ENCODE measurements at places on chromosomes 6 and 20.

- peak; percentile 41 for DNase-seq
Observed at GRCh38 chr6:163711615-163712565, 297.4 kb downstream of the QKI start.

DNA sequence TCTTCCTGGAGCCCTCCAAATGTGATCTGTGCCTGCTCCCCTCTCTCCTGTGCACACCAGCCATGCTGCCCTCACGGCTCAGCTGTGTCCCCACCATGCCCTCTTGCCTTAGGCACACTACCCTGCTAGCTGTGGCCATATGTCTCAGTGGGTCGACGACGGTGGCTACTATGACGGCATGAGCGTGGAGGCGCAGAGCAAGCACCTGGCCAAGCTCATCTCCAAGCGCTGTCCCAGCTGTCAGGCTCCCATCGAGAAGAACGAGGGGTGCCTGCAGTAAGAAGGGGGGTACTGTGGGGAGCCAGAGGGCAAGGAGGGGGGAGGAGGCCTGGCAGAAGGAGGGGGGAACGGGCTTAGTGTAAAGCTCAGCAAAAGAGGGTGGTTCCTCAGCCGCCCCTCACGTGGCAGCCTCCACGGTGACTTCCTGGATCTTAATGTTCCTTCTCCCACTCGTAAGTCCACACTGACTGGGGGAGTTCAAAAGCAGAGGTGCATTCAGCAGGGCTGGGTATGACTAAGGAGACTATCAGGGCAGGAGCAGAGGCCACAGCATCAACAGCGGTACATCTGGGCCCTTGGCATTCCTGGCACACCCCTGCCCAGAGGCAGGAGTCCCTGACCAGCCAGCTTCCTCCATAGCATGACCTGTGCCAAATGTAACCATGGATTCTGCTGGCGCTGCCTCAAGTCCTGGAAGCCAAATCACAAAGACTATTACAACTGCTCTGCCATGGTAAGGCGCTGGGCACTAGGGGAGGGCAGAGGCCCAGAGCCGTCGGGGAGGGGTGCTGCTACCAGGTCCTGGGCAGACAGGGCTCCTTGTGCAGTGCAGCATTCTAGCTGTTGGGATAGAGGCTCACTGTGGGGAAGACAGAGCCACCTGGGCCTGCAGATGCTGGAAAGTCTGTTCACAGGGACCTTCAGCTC is 8.0 kb downstream of the DNPH1 start:
- no peak for DNase-seq

DNA sequence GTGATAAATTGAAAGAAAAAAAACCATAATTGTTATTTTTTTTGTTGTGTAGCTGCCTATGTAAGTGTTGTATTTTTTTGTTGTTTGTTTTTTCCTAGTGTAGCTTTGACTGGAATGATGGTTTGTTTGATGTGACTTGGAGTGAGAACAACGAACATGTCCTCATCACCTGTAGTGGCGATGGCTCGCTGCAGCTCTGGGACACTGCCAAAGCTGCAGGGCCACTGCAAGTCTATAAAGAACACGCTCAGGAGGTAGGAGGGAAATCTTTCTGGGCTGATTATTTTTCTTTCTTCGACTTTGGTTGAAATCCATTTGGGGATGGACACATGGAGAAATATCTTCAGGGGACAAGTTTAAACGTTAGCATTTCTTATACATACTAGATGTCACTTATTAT is 3.8 kb downstream of the PEX7 start:
- no peak for DNase-seq

DNA sequence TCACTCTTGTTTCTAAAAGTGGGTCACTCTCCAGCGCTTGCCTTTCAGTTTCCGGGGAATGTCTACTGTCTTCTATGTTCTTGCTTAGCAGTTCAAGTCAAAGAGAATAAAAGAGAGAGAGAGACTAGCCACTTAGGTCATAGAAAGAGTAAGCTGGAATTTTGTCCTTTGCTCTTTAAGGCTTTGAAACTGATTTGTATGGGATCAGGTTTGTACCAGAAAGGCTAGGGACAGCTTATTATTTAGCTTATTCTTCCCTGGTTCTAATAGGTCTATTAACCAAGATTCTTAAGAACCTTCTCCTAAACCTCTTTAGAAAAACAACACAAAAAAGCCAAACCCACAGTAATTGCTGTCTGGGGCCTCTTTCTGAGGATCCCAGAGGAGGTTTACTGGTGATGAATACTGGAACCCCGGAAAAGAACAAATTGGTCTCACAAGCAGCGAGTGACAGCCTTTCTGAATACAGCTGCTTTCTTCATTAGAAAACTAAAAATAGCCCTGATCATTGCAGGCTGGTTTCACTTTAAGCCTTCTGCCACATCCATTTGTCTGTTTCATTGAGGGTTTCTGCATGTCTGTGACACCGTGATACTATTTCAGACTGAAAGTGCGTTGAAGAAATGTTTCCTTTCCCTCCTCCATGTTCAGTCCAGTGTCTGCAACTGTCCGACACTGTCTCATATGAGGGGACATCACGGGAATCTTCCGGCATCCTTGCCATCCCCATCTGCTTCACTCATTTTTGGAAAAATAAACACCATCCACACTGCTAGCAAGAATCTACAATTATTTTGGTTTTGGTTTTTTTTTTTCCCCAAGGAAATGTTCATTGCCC is 75.1 kb upstream of the ATXN1 start:
- DNase-seq: peak; percentile 53

DNA sequence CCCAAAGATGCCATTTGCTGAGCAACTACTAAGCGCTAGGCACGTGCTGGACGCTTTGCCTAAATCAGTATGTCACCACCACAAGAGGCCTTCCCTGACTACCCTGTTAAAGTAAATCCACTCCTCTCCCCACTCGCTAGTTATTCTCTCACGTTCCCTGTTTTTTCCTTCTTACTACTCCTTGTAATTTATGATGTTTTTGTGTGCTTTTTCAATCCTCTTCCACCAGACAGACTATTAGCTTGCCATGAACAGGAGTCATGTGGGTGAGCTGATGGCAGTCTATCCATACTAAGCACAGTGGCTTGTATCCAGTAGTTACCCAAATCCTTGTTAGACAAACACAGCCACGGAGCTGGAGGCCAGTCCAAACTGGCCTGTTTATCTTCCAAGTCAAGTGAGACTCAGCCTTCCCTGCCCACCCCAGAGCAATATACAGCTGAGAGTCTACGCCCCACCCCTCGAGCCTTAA is 41.2 kb downstream of the C6orf132 start:
- DNase-seq: peak; percentile 17

- peak; percentile 50 for DNase-seq
Observed at GRCh38 chr6:107866606-107867301, 42.6 kb upstream of the SCML4 start.

DNA sequence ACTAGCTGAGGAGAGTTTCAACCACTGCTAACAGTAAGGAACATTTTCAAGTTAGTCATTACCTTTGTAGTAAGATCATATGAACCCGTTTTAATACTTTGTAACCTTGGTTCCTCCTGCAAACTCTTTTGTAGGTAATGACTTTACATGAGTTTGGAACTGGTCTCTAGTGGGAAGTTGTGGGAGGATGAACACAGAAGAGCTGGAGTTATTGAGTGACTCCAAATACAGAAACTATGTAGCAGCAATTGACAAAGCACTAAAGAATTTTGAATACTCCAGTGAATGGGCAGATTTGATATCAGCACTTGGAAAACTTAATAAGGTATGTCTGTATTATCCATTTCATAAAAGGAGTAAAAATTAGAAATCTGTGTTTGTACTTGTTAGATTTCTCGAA is 29.3 kb downstream of the DOP1A start:
- DNase-seq: no peak

- DNase-seq: no peak
Observed at GRCh38 chr6:120938876-120939472, 395.3 kb downstream of the TBC1D32 start.

DNA sequence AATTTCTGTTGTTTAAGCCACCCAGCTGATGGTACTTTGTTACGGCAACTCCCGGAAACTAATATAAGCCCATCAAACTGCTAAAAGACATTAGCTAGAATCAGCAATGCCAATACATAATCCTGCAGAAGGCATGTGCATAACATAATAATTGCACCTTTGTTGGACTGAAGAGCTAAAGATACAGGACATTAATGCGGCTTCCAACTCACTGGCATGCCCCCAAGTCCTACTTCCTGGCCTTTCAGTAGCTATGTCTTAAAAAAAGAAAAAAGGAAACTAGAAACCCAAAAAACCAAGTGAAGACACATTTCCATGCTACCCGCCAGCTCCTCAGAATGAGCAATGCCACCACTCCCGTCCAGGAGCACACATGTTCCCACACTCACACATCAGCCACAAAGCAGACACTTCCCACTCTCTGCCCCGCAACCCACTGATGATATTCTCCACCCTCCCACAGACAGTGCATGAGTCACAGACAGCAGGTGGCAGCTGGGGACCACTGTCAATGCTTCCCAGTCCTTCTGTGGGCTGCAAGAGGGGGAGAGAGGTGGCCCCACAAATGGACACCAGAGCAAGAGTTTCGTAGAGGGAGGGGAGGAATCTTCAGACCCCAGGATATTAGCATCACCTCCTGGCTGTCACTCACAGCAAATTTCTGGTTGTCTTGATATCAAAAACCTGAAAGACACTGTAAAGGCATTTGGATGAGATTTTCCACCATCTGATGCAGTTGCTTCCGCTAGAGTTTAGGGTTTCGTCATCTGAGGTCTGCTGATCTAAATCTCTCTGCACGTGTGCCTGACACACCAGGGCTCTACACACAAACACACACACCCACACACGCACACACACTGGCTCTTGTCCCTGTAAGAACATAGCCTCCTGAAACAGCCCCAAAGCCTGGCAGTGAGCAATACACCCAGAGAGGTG is 32.8 kb downstream of the GFOD1 start:
- DNase-seq: peak; percentile 81

- peak; percentile 36 for DNase-seq
Observed at GRCh38 chr6:137589067-137589848, 95.1 kb upstream of the OLIG3 start.

DNA sequence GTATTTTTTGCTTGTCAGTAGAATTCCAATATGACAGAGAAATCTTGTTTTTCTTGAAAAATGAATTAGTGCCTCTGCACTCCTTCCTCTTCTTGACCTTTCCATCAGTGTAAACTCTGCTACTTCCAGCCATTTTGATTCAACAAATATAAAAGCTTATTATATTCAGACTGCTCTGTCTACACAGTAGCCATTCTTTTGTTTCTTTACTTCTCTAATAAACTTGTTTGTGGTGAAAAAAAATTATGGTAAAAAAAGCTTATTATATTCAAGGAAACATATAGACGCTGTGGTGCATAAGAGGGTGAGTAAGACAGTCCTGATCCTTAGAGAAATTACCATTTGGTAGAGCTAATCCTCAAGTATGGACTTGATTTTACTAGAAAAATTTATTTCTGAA is 11.6 kb downstream of the CAGE1 start:
- no peak for DNase-seq

- DNase-seq: peak; percentile 94
Observed at GRCh38 chr20:35515949-35516645, 13.4 kb downstream of the C20orf173 start.

DNA sequence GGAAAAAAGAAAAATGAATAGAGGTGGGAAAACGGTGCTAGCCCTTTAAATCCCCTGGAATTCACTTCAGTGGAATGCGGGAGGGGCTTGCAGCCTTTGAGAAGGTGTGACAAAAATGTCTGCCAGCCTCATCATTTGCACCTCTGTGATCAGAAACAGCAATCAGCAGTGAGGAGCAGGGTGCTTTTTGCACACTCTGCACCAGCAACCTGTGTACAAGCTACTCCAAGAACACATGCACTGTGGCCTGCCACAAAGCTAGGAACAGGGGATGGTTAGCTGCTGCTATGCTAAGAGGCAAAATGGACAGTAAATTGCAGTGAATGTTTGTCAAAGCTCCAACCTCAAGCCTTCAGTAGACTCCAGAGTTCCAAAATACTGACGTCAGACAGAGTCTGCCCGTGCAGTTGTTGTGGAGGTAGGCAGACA is 29.7 kb downstream of the GINS1 start:
- peak; percentile 13 for DNase-seq

DNA sequence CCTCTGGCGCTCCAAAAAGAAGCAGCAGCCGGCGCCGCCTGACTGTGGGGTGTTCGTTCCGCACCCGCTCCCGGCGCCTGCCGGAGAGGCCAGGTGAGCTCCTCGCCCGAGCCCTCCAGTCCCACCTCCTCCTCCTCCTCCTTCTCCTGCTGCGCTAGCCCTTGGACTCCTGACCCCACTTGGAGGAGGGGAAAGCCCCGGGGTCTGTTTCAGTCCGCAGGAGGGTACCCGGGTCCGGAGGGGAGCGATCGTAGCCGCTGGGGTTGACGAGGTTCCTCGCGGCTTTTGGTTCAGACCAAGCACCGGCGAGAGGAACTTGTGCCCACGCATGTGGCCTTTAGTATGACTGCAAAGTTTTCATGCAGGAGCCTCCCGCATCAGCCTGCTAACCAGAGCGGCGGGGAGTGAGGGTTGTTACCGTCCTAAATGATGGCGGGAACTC is 493 bp downstream of the CRYBG1 start:
- DNase-seq: no peak

GRCh38 chr6:88360203-88360797 is 194.2 kb upstream of the CNR1 start:
- DNase-seq: peak; percentile 12

DNA sequence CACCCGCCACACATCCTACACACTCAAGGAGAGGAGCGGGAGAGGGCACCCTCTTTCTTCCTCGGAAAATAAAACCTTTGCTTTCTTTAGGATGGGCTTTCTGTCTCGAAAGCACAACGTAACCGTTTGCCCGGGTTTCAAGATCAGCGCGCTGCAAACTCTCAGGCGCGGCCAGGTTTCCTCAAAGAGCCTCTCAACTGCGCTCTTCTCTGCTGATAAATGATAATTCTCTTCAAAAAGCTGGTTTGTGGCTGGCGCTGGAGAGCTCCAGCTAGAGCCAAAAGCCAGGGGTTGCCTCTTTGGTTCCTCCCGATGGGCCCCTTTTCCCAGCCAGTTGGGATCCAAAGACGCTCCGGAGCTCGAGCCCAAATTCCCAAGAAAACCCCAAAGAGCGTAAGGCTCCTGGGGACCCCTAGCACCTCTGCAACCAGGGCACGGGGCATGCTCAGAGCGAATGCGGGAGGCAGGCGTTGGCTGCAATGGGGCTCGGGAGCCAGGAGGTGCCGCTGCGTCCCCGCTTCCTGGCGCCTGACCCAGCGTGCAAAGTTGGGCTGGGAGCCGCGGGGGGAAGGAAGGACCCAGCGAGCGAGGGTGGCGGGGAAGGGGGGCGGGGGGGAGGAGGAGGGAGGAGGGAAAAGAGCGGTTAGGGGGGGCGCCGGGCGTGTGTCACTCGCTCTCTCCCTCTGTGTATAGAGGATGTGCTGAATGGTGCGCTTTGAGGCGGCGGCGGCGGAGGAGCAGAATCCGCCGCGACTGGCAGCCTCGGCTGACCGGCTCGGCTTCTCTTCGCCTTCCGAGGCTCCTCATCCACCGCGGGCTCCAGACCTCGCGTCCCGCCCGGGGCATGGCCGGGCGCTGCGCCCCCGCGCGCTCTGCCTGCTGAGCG is at the start of gene PLCB1:
Gene PLCB1, plus strand, starts transcription at position 669 of the 886 bp plus-strand sequence. CDS start 386 bp downstream, outside the sequence.
- peak; percentile 83 for DNase-seq

GRCh38 chr6:5670811-5671561 is 335.7 kb downstream of the NRN1 start:
- DNase-seq: peak; percentile 56

DNA sequence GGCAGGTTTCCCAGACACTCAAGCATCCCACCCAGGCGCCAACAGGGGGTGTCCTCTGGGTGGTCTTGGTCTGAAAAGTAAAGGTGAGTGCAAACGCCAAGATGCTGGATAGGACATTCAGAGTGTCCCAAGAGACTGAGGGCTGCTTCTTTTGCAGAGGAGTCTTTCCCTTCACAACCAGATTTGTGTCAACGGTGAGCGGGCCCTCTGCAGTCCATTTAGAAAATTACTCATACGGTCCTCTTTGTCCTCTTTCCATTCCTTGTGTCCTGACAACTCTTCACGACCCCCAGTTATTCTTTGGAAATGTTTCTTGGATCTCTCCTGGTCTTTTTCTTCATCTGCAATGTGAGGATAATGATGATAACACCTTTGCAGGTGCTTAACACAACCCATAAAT is 257.8 kb downstream of the CDC5L start:
- no peak for DNase-seq
